Activated B cell treated with CpG ODN at 0.5 μM for 24 hours (primary cell): ENCODE measurements at places on chromosomes 7 and 10. TPM values are rescaled to one million over a fixed set of nuclear protein-coding genes. Genes with fewer than 3 reads are reported as not detected.

- no peaks in the 10 kb centered on the region for H3K4me1 ChIP-seq
- H3K36me3 ChIP-seq = no peaks in the 10 kb centered on the region
- no peak overlapping the region for H3K4me3 ChIP-seq
- H3K27me3 ChIP-seq = peaks cover 3% of the 10 kb centered on the region
These were observed 120.8 kb upstream of the SEC61G start for GRCh38 chr7:54879776-54880175.

GRCh38 chr7:77855371-77856083 is 57.0 kb downstream of the PHTF2 start:
- peaks cover 72% of the 10 kb centered on the region for H3K4me1 ChIP-seq
- DNase-seq = no peak
- no peak overlapping the region for H3K4me3 ChIP-seq
- H3K27me3 ChIP-seq = no peaks in the 10 kb centered on the region
- H3K27ac ChIP-seq = no peak overlapping the region

FGL2 gene
- 5.7 and 6.7 TPM in 2 replicates for total RNA-seq

- H3K36me3 ChIP-seq = no peaks in the 10 kb centered on the region
- no peak for DNase-seq
- H3K4me1 ChIP-seq = no peaks in the 10 kb centered on the region
- H3K27ac ChIP-seq = no peak overlapping the region
- peaks cover 11% of the 10 kb centered on the region for H3K27me3 ChIP-seq
These were observed 172.5 kb downstream of the CCDC71L start for GRCh38 chr7:106488465-106488864.

GRCh38 chr10:121457729-121458128 is 140.5 kb downstream of the FGFR2 start:
- H3K27me3 ChIP-seq = no peaks in the 10 kb centered on the region
- no peak overlapping the region for H3K4me3 ChIP-seq

DNA sequence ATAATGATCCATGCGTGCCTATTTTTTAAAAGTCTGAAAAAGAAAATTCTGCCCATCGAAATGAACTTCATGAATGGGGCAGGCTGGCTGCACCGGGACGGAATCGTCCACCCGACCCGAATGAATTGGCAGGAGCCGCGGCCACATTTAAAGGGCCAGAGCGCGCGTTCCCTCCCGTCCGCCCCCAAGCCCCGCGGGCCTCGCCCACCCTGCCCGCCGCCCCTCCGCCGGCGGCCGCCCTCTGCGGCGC is 319 bp upstream of the GATA3 start:
- no peak for DNase-seq
- H3K4me3 ChIP-seq = peak overlapping the region; percentile 79
- H3K4me1 ChIP-seq = peaks cover 44% of the 10 kb centered on the region

CCDC146 gene
- total RNA-seq = 3.5 TPM in 2 replicates

DNA sequence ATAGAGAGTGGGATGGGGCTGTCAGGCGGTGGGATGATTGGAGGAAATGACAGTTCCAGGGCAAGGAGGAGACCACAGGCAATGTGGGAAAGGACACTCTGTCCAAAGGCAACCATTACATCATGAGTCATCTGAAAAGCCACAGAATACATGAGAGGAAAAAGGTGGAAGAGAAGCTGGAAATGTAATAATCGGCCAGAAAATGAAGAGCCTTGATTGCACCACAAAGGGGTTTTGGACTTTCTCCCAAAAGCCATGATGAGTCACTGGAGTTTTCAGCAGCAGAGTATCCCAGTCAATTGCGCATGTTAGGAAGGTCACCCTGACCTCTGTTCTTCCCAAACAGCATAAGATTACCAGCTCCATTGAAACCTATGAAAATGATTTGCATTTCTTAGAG is 222.0 kb downstream of the LHFPL3 start:
- H3K27ac ChIP-seq = no peak overlapping the region
- no peaks in the 10 kb centered on the region for H3K27me3 ChIP-seq
- no peaks in the 10 kb centered on the region for H3K4me1 ChIP-seq
- no peak for DNase-seq
- no peaks in the 10 kb centered on the region for H3K36me3 ChIP-seq

DNA sequence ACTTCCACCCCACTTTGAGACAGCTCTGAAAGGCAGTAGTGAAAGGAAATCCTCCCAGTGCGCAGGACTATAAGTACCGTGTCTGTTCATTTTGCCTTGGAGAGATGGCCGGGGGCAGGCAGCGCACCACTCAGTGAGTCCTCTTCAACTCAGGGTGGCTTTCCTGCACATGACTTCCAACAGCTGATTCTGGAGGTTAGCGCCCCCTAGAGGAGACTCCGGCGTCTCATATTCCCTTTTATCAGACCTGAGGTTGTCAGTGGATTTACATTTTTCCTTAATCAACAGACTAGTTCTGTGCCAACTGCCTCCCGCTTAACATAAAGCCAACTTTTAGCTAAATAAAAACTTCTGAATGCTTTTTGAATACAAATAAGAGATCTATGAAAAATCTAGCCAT is 101.0 kb downstream of the HERPUD2 start:
- H3K36me3 ChIP-seq = no peaks in the 10 kb centered on the region
- DNase-seq = no peak
- H3K4me3 ChIP-seq = no peak overlapping the region

DNA sequence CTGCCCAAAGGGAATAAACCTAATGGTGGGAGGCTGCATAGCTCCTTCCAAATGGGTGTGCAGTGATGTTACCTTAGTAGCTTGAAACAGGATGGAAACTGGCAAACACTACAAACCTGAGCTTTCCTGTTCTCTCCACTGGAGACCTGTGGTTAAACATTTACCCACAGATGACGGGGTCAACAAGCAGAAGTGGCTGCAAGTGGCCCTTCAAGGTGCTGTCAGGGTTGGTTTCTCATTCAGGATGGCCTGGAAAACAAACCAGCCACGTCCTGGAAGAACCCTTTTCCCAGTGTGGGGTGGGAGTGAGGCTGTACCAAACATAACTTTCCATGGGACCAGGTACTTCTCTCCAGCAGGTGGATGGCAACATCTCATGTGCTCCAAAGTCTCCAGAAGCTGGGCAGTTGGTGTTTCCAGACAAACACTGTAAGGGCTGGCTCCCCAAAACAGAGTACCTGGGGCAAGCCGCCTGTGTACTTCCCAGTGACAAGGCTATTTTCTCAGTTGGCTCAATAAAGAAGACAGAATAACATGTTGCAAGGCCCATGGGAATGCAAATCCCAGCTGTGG is 67.5 kb downstream of the DNAJB9 start:
- no peak overlapping the region for H3K4me3 ChIP-seq
- no peak for DNase-seq
- H3K4me1 ChIP-seq = no peaks in the 10 kb centered on the region
- H3K27me3 ChIP-seq = peaks cover 5% of the 10 kb centered on the region

DNA sequence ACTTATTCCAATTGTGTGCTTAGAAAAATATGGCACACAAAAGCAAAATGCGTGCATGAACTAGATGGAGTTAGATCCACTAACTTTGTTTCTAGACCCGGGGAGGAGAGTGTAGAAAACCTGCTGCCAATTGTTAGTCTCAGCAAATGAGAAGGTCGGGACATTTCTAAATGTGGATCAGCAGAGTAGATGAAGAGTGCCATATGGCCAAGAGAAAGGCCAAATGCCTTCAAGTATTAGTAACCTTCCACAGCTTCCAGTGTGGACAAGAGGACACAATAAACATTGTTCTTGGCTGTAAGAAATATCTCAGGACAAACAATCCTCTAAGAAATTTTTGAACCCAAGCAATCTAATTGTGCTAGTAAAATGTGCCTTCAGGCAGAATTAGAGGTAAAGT is 690.3 kb downstream of the REEP3 start:
- no peak overlapping the region for H3K27ac ChIP-seq
- DNase-seq = no peak
- H3K4me3 ChIP-seq = no peak overlapping the region
- H3K27me3 ChIP-seq = no peaks in the 10 kb centered on the region

DNA sequence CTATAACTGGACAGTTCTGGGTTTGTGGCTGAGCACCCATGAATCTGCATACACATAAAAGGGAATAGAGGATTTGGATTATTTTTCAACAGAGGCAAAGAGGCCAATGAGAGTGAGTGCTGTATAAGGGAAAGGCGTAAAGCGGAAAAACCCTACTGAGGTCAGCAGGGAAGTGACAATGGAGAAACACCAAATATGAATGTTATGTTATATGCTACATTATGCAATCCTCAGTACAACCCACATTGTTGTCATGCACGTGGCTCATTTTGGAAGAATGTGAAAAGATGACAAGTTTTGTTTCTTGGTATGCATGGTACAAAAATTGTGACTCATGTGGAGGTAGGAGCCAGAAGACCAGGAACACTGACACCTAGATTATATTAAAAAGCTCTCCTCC is 113.6 kb upstream of the AMPH start:
- H3K4me3 ChIP-seq = no peak overlapping the region
- no peaks in the 10 kb centered on the region for H3K4me1 ChIP-seq
- H3K36me3 ChIP-seq = peaks cover 85% of the 10 kb centered on the region

SLC39A12 gene
- total RNA-seq = not detected in 2 replicates

ERVW-1 gene
- total RNA-seq = not detected in 2 replicates

DNA sequence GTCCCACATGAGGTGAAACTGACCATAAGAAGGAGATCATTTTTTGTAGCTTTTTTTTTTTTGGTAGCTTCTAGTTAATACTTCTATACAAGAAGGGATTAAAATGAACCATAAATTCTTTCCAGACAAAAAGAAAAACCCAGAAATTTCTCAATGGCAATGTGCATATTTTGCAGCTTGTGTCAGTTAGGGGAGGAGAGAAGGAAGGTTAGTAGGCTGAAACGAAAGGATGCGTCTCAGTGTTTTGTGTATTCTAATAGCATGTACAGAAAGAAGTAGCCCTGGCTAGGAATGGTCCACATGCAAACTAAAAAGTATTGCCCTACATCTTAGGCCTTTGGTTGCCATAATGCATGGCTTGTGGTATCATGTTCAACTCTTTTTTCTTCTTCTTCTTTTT is 90.6 kb downstream of the CACNB2 start:
- DNase-seq = no peak
- H3K27ac ChIP-seq = no peak overlapping the region
- H3K4me3 ChIP-seq = no peak overlapping the region
- H3K4me1 ChIP-seq = no peaks in the 10 kb centered on the region

MACC1 gene
- 13.9 and 20.3 TPM in 2 replicates for total RNA-seq

ASL gene
- total RNA-seq = 39.6 and 39.8 TPM in 2 replicates

IL2RA gene
- 151 and 160 TPM in 2 replicates for total RNA-seq

TMEM196 gene
- total RNA-seq = not detected in 2 replicates

CASTOR2 gene
- total RNA-seq = 0.66 and 0.73 TPM in 2 replicates

GRCh38 chr7:30321882-30322192 is 37.4 kb downstream of the ZNRF2 start:
- no peak for DNase-seq
- peak overlapping the region; percentile 97 for H3K27ac ChIP-seq
- H3K36me3 ChIP-seq = peaks cover 19% of the 10 kb centered on the region
- peak overlapping the region; percentile 78 for H3K4me3 ChIP-seq
- peaks cover 84% of the 10 kb centered on the region for H3K4me1 ChIP-seq

DNA sequence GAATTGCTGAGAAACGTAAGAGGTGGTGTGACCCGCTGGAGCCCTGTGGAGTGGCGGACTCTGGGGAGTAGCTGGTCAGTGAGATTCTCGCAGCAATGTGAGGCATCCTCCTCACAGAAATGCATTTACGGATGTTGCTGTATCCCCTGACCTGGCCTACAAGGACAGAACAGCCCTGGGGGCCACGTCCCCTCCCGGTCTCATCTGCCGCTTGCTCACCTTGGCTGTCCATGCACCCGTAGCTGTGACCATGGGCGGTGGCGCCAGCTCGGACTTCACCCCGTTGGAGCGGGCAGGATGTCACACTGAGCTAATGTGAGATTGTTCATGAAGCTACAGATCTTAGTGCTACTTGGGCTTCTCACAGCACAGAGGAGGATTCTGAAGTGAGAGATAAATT is 193.8 kb downstream of the EBF3 start:
- H3K27me3 ChIP-seq = no peaks in the 10 kb centered on the region
- no peak overlapping the region for H3K27ac ChIP-seq
- peaks cover 32% of the 10 kb centered on the region for H3K36me3 ChIP-seq
- H3K4me3 ChIP-seq = no peak overlapping the region
- no peaks in the 10 kb centered on the region for H3K4me1 ChIP-seq
- DNase-seq = no peak

DNA sequence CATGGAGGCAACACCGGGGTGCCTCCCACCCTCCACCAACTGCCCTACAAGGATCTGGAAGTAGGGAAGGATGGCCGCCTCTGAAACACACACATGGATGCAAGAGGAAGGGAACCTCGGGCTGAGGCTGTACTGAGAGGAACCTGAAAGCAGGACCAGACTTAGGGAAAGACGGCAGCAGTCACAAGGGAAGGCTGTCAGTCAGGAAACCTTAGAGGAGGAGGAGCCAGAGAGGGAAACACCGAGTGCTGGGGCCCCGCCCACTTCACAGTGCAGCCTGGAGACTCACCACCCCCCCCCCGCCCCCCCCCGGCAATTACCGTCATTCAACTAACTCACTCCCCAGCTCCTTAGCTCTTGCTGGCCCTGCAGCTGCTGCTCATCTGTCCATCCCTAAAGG is 2.5 kb downstream of the CYREN start:
- H3K4me3 ChIP-seq = peak overlapping the region; percentile 92
- H3K27me3 ChIP-seq = no peaks in the 10 kb centered on the region
- peaks cover 62% of the 10 kb centered on the region for H3K4me1 ChIP-seq

- no peak overlapping the region for H3K4me3 ChIP-seq
- H3K27me3 ChIP-seq = no peaks in the 10 kb centered on the region
- DNase-seq = no peak
- no peak overlapping the region for H3K27ac ChIP-seq
- no peaks in the 10 kb centered on the region for H3K4me1 ChIP-seq
These were observed 10.3 kb downstream of the MAT1A start for GRCh38 chr10:80279146-80279545.

AKR1C2 gene
- not detected in 2 replicates for total RNA-seq

ADCYAP1R1 gene
- not detected in 2 replicates for total RNA-seq

GRCh38 chr7:27551803-27552400 is 110.8 kb downstream of the HIBADH start:
- H3K36me3 ChIP-seq = no peaks in the 10 kb centered on the region
- H3K27me3 ChIP-seq = no peaks in the 10 kb centered on the region
- H3K4me1 ChIP-seq = no peaks in the 10 kb centered on the region
- H3K4me3 ChIP-seq = no peak overlapping the region

GRCh38 chr10:121076776-121077715 is 225.9 kb downstream of the WDR11 start:
- no peak overlapping the region for H3K27ac ChIP-seq
- H3K27me3 ChIP-seq = peaks cover 3% of the 10 kb centered on the region

MORN4 gene
- 1.5 and 2.9 TPM in 2 replicates for total RNA-seq

MRPL43 gene
- 44.2 and 46.3 TPM in 2 replicates for total RNA-seq

GPRIN2 gene
- not detected in 2 replicates for total RNA-seq

- H3K4me3 ChIP-seq = no peak overlapping the region
- H3K27ac ChIP-seq = no peak overlapping the region
- DNase-seq = no peak
- peaks cover 2% of the 10 kb centered on the region for H3K36me3 ChIP-seq
These were observed 90.0 kb downstream of the TFEC start for GRCh38 chr7:115940460-115941060.

GRCh38 chr7:141737118-141737835 is 881 bp upstream of the SSBP1 start:
- H3K27me3 ChIP-seq = no peaks in the 10 kb centered on the region
- H3K4me3 ChIP-seq = peak overlapping the region; percentile 99
- DNase-seq = no peak
- peaks cover 36% of the 10 kb centered on the region for H3K36me3 ChIP-seq
- H3K4me1 ChIP-seq = peaks cover 40% of the 10 kb centered on the region

CCL26 gene
- total RNA-seq = not detected in 2 replicates

GRCh38 chr7:71733107-71733870 is 601.3 kb downstream of the GALNT17 start:
- no peaks in the 10 kb centered on the region for H3K36me3 ChIP-seq
- no peaks in the 10 kb centered on the region for H3K27me3 ChIP-seq
- no peak overlapping the region for H3K27ac ChIP-seq
- peak; percentile 40 for DNase-seq
- H3K4me1 ChIP-seq = no peaks in the 10 kb centered on the region
